ENCODE measurements at places on chromosomes 3 and 15.

- no peak for DNase-seq
These were observed 254.3 kb upstream of the LRRC3B start for GRCh38 chr3:26368312-26368711.

DNA sequence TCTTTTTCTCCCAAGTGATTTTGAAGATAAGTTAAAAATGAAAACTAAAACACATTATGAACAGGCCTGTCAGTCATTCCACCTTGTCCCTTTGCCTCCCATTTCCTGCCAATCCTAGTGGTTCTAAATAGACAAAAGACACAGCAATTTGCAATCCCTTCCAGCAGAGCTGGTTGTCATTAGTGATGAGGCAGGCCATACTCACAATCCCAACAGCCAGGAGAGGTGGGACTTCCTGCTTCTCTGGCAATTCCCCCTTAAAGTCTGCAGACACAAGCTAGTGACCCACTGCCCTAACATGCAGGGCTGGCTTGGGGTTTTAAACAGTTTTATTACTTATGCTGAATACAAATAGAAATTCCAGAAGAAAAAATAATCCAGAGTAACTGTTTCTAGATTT, 38.4 kb upstream of the RBP1 start:
- DNase-seq, result no peak

GRCh38 chr3:156776031-156776430, 50.1 kb upstream of the LEKR1 start:
- DNase-seq, result no peak

- DNase-seq, result no peak
These were observed 30.8 kb downstream of the B3GNT5 start for GRCh38 chr3:183283886-183284285.

DNA sequence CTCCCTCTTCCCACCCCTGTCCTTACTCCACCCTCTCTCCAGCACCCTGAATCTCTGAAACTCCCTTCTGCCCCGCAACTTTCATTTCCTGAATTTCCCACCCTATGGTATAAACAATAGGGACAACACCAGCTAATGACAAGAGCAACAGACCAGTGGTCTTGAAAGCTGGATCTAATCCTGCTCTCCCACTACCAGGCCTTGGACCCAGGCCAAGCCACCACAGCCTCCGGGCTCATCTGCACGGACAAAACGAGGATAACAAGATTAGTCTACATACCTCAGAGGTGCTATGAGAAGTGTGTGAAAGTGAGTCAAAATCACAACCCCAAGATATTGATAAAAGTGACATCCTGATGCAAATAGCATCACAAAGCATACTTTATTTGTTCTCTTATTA, 128.6 kb downstream of the ERC2 start:
- no peak for DNase-seq

GRCh38 chr3:44576613-44577012, 8.2 kb upstream of the ZNF660 start:
- DNase-seq, result no peak

DNA sequence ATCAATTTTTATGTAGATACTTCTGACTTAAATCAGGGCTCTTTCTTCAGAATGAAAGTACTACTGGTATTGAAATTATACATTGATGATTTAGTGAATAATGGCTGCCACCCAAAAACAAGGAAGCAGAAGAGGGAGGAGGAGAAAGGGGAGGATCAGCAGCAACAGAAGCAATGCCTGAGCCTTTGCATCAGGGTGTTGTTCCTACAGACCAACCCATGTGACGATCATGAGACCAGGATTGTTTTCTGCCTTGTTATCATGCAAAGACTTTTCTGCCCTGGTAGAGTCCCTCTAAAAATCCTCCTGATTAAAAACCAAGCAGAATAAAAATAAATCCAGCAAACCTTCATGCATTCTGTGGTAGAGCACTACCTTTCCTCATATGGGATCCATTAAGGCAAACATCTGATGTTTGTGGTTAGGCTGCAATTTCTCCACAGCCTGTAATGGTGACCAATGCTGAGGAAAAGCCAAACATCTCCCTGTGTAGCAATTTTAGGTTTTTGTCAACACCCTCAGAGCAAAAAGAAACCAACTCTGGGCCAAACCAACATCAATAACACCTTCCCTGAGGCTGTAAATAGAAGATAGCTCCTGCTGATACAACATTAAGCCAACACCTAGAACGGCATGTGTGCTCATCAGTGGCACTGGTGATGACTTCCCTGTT, 191.7 kb downstream of the ATP8B4 start:
- no peak for DNase-seq

DNA sequence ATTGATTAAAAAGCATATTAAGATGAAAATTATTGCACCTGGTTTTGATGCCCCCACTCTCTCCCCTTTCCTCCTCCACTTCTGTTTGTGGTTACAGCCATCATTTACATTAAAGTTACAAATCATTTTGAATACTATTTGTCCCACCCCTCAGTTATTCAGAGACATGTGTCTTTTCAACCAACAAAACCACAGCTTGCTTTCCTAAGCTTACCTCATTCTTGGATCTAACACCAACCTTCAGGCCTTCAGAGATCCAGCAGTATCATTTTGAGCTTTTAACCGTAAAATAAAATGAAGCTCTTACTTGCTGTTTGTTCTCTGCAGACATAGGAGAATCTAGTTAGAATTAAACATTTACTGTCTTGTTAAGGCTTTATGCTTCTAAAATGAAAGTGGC, 4.7 kb downstream of the PXYLP1 start:
- no peak for DNase-seq

DNA sequence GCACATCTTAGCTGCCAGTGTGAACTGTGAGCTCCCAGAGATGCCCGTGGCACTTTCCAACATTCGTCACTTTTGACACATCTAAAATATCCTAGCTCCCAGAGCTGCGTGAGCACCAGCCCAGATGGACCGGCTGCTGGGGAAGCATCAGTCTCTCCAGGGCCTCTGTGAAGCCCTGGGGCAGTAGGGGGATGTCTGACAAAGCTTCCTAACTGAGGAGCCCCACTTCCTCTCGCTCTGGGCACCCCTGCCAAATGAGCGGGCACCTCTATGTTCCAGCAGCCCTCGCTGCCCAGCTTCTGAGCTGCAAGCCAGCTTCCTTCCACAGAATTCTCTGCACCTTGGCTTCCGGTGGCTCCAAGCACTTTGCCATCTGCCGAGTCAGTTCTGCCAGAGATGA, 91.1 kb downstream of the LIPC start:
- no peak for DNase-seq

- no peak for DNase-seq
These were observed 156.9 kb downstream of the MEGF11 start for GRCh38 chr15:66096688-66097058.

DNA sequence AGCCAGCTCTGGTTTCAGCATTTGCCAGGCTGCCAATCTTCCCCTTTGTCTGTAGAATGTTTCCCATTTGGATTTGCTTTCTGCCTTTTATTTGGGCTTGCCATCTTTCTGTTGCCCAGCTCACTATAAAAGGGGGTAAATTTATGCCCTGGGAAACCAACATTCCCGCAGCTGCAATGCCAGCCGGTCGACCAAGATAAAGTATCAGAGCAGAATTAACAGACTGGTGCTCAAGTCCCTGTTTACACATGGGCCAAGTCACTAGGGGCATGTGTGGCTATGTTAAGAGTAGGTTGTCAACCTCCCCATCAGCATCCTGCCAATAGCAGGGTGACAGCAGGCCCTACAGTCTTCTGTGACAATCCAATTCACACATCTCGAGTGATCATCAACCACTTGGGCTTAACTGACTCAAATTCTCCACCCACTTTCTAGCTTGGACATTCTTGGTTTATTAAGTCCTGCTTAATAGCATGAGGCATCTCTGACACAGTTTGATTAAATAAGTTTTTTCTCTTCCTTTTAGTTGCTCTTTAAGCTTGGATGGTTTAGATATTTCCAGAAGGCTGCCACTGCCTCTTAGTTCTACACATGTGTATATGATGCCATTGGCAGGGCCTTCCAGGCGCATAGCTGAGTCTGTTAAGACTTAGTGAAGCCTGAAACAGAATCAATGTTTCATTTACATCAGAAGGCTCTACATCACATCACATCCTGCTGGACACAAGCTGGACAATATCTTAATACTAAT, 24.1 kb upstream of the VEPH1 start:
- DNase-seq, result no peak

DNA sequence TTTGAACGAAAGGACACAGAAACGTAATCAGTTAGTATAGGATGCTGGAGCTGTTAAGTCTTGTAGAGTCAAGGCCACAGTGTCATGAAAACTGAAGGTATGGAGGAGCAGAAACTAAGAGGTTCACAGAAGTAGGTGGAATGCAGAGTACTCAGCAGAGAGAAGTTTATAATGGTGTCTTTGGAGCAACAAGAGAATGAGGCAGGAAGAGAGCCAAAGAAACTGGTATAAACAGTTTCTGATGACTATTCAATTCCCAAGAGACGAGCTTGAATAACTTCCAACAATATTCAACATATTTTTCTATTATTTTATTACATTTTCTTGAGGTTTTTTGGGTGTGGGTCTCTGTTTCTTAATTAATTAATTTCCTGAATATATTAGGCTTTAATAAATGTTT, 29.6 kb downstream of the GALK2 start:
- no peak for DNase-seq

- DNase-seq, result no peak
These were observed 200.5 kb downstream of the KLF13 start for GRCh38 chr15:31526916-31527690.

DNA sequence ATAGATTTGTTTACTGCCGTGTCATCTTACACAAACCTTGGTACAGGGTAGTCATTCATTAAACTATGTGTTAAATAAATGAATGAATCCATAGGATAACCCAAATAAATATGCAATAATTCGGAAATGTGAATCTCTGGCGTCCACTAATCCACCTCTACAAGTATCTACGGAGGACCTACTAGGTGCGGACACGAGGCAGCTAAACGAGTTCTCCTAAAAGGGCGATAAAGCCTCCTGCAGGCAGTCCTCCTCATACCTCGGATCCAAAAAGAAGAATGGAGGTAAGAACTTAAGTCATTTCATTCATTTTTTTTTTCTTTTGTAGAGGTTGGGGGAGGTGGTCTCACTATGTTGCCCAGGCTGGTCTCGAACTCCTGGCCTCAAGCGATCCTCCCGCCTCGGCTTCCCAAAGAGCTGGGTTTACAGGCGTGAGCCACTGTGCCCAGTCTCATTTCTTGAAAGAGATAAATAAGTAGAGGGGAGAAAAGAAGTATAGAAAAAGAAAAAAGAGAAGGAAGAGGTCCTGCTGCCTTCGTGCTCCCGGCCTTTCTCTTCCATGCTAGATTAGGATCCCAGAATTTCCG, 706 bp upstream of the RPL35A start:
- DNase-seq, result no peak

GRCh38 chr3:179681492-179682263, 28.8 kb downstream of the USP13 start:
- no peak for DNase-seq

GRCh38 chr3:23183731-23184130, 19.4 kb upstream of the UBE2E2 start:
- DNase-seq, result no peak

DNA sequence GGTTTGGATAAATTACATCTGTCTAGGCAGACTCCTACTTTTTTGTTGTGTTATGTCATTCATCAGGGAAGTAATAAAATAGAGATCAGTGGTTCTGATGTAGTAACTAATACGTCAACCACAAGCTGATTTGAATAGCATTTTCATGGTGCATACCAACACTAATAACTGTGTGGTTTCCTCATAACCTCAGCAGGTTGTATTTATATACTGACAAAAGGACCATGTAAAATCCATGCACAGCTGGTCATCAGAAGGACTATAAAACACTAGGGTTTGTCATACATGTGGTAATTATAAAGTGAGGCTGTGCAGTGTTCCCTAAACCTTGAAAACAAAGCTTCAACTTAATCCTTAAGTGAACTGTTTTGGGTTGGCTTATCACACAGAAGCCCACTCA, 216.8 kb upstream of the RBMS3 start:
- no peak for DNase-seq

DNA sequence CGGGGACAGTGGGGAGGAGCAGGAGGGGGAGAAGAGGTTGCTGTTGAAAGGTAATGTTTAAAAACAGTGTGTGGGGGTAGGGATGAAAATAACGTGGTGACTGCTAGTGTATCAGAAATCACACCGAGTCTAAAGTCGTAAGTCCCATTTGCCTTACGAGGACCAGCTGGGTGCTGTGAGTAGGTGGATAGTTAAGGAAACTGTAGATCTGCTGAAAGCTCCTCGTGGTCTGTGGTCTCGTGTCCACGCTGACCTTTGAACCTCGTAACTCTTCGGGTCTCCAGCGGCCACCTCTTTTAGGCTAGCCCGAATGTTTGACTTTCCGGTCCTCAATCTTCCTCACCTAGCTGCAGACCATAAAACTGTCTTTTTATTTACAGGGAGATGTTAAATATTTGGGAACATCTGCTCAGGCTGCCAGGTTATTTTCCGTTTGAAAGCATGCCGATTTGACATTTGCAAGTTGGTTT, 29.3 kb upstream of the ST3GAL6 start:
- peak; percentile 19 for DNase-seq

DNA sequence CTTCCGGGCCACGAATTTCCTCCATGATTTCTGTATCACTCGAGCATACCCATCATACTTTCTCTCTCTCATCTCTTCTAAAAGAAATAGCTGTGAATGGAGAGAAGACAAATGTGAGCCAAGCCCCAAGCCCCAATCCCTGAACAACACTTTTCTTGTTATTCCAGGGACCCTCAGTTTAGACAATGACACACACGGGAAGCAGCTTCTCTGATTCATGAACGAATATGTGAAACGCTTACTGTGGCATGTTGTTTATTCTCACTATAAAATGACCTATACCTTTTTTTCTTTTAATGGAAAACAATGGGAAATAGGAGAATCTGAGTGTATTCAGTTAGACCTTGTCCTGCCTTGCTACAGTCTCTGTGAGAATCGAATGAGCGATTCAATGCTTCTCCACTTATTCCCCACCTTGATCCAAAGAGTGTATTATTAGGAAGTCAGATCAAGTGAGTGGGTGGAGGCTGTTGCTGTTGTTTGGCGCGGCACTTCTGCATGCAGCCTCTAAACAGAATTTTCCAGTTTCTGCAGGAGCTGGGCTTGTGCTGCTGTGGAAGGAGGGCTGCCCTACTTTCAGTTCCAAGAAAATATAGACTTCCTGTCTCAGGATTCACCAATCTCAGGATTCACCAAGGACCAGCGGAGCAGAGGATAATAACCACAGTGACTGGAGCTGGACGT, 32.4 kb upstream of the LDHAL6B start:
- DNase-seq, result no peak

DNA sequence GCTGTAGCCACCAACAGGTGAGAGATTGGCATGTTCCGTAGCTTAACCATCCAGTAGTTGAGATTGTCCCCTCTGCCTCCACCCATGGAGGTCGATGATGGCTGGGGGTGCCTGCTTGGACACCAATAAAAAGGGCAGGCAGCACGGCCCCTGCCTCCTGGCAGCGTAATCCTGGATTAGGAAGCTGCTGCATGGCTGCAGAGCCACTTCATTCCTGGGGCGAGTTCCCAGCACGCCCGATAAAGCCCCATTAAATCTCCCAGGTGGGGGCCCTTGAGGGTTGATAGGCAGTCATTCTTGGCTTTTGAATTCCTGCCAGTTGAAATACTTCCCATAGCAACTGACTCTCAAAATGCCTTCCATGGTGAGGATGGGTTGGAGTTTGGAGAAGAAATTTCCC, 67.8 kb downstream of the PLXNA1 start:
- DNase-seq, result no peak

GRCh38 chr3:792630-793029, 300.2 kb upstream of the CNTN6 start:
- DNase-seq, result no peak

GRCh38 chr15:66850996-66851310, 148.9 kb downstream of the SMAD6 start:
- DNase-seq, result no peak
